Suppressor macrophage treated with lipopolysaccharide for 1 hour (primary cell): ENCODE measurements at places on chromosomes 5 and 9.
A peak's percentile ranks its signal among the peaks of the same experiment; 100 is the strongest.

DNA sequence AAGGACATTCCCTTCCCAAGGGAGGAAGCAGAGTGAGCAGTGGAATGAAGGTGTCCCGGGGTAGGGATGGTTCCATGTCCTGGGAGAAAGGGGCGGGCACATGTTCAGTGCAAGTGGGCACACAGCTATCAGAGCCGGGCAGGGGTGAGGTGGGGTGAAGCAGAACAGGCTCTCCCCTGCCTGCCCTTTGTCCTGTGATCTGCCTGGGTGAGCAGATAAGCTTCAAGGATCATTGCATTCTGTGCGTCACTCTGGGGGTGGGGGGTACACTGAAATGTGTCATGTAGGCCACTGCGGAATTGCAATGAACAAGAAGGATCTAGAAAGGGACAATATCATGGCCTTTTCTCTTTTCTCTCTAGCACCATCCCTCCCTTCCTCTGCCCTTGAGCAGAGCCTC lies 61.7 kb upstream of the SHB start:
- DNase-seq, result no peak

GRCh38 chr5:119582987-119583386 lies 46.4 kb upstream of the FAM170A start:
- DNase-seq, result no peak

- DNase-seq, result peak; percentile 47
These were observed 151.5 kb downstream of the ACTL7B start for GRCh38 chr9:108704156-108704852.

- no peak for DNase-seq
These were observed 142.7 kb upstream of the PPP1R26 start for GRCh38 chr9:135336722-135337527.
